ENCODE measurements at places on chromosomes 3 and 15.

GRCh38 chr3:112477891-112478290 lies 21.4 kb downstream of the BTLA start:
- DNase-seq = no peak

DNA sequence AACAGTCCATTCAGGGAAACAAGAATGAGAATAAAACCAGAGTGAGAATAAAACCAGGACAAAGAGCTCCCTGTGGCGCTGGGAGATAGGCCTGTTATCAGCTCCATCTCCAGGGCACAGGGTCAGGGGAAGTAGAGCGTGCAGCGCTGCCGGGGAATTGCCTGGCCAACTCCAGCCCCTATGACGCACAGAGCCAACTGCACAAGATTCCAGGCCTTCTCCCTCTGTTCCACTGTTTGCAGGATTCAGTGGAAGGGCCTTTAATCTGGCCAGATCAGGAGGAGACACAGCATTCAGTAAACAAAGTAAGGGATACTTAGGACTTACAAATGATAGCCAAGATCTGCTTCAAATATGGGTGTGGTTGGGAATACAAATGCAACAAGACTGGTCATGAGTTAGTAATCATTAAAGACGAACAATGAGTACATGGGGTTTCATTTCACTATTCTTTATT lies 49.4 kb downstream of the ITGB5 start:
- no peak for DNase-seq

DNA sequence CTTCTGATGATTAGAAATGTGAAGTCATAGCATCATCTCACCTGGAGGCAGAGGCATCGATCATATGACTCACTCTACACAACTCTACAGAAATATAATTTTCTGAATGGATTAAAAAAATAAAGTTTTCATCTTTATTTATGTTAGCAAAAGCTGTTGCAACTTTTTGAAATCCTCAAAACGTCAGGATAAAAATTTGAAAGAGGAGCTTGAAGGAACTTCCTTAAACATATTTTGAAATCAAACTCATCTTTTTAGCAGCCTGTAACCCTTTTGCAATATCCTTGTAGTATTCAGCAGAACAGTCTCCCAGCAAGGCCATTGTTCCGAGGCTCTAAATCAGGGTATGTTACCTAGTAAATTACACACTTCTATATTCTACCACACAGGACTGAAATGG lies 985.4 kb downstream of the PLOD2 start:
- no peak for DNase-seq

GRCh38 chr15:99411234-99411633 lies 154.6 kb upstream of the MEF2A start:
- DNase-seq = no peak

- no peak for DNase-seq
Measured at GRCh38 chr3:107690522-107691138, 167.9 kb downstream of the BBX start.

DNA sequence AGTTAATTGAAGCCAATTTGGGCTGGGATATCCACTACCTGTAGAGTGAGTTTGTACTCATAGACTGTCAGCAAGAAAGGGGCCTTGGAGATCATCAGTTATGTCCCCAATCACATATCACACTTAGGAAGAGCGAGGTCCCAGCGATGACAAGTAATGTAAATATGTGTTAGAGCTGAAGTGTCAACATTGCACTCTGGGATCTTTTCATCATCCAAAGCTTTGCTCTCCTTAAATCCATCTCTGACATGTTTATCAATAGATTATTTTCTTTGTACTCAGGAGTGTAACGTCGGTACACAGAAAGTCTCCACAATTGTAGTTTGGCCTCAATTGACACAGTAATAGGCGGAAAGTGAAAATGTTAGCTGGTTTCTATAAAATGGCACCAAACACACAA lies 113.7 kb upstream of the TPRG1 start:
- DNase-seq = no peak

DNA sequence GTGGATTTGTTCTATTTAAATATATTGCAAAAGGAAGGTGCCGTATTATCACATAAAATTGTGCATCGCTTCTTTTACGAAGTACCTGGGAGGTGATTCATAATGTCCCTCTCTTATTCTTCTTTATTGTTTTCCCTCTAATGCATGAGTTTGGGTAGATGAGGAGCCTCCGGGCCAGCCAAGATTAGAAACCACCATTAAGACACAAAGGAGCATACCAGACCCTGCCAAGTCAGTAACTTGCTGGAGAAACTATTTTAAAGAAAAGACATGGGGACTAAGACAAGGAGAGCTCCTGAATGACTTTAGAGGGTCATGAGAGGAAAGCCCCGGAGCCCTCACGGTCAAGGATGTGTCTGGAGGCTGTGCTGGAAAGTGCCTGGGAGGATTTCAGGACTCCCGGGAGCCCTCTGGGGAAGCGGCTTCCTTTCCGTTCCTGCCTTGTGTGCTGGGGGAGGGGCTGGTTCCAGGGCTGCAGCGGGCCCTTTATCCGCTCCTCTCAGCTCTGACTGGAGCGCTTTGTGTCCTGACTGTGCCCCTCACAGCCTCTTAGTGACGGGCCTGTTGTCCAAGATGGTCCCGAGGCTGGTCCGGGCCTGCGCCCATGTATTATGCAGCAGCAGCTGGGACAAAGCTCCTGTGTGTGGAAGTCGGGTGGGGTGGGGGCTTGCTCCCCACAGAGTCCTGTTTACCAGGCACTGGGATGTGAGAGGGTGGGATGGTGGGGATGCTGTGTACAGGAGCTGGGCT lies 35.7 kb downstream of the CORO2B start:
- no peak for DNase-seq

DNA sequence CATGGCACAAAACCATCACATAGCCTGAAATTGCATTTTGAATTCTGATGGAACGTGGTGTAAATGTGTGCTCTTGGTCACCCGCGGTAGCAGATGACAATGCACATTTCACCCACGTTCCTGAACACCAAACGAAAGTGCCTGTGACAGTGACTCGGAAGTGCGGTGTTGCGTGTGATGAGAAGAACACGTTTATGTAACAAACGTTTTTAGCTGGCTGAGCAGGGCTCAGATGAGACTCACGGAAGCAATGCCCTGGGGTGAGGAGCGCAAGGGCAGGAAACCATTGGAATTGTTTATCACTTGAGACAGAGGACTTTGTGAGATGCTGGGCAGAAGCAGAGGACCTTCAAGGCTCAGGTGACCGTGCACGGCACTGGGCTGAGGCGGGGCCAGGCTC lies 449.2 kb upstream of the CFAP20DC start:
- DNase-seq = no peak

DNA sequence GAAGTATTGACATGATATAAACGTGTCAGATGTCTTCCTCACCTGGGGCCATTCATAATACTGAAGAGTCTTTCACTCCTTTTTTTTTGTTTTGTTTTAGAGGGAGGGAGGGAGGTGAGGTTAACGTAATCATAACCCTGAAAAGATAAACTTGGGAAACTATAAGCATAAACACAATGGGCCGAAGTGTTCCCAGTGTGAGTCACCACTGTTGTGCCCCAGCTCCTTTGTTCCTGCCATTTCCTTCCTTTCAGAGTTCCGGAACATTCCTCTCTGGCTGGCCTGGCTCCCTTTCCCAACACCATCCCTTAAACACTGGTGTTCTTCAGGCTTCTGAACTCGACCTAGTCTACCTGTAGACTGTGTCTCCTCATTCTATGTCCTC lies 18.6 kb downstream of the PLD1 start:
- no peak for DNase-seq

GRCh38 chr15:80550908-80551260 lies 144.2 kb upstream of the ABHD17C start:
- DNase-seq = no peak

DNA sequence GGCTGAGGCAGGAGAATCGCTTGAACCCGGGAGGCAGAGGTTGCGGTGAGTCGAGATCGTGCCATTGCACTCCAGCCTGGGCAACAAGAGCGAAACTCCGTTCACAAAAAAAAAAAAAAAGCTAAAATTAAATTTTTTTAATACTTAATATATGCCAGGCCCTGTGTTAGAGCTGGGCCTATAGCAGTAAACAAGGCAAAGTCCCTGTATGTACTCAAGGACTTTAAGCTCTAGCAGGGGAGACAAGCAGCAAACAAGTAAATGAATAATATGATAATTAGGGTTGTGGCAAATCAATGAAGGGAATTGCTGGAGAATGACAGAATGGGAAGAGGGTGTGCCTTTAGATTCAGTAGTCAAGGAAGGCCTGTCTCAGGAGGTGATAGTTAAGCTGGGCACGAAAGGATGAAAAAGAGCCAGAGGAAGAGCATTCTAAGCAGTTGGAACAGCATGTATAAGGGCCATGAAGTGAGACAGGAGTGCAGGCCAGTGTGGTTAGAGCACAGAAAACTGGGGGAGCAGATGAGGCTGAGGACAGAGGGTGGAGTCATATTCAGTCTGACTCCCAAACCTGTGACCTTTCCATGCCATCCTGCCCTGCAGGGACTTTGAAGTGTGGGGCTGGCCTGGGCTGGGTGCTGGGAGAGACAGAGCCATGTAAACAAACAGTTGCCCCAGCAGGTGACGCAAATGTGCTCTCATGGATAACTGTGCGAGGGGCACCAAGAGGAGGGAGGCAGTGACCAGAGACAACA lies 6.6 kb upstream of the RAF1 start:
- no peak for DNase-seq

DNA sequence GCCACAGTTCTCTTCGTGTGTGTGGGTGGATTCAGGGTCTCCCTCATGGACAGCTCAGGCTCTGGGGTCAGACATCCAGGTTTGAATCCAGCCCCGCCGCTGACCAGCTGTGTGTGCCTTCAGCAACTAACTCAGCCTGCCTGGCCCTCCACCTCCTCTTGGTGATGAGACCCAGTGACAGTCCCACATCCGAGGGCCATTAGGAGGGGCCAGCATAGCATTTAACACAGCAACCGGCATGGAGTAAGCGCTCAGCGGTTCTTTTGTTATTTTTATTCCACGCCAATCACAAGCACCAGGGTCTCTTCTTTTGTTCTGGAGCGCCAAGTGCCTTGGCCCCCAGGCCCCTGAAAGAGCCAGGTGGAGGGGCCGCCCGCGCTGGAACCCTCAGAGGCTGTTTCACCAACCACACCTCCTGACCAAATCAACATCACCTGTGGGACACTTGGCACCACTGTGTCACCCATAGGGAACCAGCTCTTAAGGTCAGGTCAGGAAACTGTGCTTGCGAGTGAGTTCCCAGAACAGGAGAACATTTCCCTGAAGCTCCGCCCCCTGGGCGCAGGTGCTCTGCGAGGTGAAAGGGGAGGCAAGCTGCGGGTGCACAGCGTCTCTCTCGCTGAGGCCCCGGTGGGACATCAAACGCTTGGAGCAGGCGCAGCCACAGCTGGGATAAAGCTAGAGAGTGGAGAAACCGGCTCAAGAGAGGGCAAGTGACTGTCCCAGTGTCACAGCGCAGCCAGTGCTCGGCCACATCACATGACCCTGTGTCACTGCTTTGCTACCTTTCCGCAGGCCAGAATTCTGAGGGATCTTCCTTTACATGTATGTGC lies 311.3 kb downstream of the UACA start:
- DNase-seq = no peak

- DNase-seq = no peak
Measured at GRCh38 chr3:163576314-163576713, 1502.0 kb downstream of the SI start.

DNA sequence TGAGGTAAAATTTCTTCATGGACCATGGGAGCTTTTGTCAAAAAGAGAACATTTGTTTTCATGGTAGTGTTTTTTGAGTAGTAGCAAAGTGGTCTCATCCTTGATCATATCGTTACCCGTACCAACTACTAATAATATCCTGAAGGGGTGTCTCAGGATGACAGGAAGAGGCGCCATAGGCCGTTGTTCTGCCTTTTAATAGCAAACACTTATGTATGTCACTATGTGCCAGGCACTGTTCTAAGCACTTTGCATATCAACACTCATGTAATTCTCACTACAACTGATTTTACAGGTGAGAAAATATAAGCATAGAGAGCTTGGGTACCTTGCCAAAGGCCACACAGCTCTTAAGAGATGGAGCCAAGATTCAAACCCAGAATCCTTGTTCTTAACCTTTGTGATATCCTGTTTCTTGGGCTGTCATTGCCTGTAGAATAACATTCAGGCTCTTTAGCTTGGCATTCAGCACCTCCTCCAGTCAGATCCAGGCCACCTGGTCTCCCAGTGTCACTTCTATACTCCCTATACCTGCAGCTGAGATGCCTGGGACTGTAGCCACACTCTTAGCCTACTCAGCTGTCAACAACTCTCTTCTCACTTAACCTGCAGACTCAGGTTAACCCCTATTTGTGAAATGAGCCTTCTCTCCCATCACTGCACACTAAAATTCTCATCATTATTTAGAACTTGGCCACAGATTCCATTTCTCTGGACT lies 113.7 kb downstream of the USP13 start:
- no peak for DNase-seq

- no peak for DNase-seq
Measured at GRCh38 chr3:464255-464654, 267.7 kb downstream of the CHL1 start.

DNA sequence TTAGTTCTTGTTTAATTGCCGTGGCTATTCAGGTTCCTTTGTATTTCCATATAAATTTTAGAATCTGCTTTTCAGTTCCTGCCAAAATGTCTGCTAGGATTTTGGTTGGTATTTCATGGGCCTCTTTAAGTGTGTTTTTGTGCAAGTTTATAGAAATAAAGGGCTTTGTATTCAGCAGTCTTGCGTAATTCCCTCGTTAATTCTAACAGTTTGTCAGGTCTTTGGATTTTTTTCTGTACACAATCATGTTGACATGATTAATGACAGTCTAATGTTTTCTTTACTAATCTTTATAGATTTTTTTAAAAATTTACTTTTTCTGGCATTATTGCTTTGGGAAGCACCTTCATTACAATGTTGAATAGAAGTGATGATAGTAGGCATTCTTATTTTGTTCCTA lies 120.9 kb downstream of the NEK11 start:
- DNase-seq = no peak

DNA sequence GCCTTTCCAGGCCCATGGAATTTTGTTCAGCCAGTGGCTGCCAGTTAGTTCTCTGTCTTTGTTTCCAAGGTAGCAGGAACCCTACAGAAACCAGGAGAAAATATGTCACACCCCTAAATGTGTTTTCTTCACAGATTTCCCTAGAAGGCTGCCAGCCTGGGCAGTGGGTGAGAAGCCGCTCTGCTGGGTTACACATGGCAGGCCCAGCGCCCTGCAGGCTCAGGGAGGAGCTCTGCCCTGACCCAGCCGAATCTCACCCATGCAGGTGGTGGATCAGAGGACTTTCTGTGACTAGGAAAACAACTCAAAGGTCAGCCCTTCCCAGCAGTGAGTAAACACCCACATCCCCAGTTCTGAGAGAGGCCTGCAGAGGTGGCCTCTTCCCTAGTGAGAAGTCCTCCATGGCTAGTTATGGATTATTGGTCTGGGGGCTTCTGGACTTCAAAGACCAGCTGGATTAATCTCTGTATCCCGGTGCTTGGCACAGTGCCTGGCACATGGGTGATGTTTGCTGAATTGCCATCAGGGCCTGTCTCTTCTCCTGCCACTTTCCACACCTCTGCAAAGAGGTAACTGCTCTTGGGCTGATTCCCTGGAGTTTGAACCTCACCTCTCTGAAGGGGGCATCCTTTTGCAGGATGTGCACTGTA lies 34.7 kb upstream of the BDH1 start:
- DNase-seq = no peak

GRCh38 chr3:63841704-63842103 lies 21.9 kb downstream of the THOC7 start:
- DNase-seq = no peak
